ENCODE measurements at places on chromosomes 3 and 15.

- DNase-seq: no peak
Measured at GRCh38 chr3:139735191-139735590, 57.4 kb upstream of the NMNAT3 start.

DNA sequence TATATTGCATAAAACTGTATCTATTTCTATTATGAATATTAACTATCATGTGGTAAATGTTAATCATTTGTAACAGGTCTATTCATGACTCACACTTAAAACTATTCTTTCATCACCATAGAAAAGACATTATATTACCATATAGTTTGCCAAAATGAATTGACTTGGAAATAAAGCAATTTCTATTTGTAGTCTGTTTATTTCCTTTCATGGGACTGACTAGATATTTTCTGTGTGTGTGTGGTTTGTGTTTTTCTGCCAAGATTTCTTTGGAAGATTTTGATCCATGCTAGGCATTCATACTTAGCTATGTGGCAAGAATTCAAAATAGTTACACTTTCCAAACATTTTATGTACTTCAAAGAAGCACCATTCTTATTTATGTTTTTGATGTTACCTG lies 522.5 kb upstream of the AGTR1 start:
- no peak for DNase-seq

GRCh38 chr3:181790561-181790960 lies 78.8 kb downstream of the SOX2 start:
- no peak for DNase-seq

GRCh38 chr3:44056446-44057240 lies 185.0 kb upstream of the TOPAZ1 start:
- DNase-seq: no peak

- no peak for DNase-seq
Measured at GRCh38 chr3:4645468-4645867, 152.3 kb downstream of the ITPR1 start.

DNA sequence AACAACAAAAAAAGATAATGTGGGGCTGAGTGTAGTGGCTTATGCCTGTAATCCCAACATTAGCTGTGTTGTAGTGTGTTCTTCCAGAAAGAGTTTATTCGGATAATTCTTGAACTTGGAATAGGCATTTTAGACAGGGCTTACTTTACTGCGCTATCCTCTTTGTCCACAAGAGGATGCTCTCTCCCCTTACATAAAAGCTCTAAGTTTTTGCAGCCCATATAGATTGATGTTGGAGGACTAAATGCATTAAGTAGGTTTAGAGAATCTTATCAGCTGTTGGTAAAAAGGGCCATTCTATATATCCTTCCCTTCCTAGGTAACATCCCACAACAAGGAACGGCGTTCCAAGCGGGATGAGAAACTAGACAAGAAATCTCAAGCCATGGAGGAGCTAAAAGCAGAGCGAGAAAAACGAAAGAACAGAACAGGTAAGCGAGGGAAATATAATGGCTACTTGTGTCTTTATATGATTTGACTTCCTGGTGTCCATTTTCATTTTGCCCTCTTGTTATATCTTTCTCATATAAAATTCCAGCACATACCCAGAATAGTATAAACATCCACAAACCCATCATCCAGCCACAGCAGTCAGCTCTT lies 27.8 kb upstream of the ITPKA start:
- no peak for DNase-seq

DNA sequence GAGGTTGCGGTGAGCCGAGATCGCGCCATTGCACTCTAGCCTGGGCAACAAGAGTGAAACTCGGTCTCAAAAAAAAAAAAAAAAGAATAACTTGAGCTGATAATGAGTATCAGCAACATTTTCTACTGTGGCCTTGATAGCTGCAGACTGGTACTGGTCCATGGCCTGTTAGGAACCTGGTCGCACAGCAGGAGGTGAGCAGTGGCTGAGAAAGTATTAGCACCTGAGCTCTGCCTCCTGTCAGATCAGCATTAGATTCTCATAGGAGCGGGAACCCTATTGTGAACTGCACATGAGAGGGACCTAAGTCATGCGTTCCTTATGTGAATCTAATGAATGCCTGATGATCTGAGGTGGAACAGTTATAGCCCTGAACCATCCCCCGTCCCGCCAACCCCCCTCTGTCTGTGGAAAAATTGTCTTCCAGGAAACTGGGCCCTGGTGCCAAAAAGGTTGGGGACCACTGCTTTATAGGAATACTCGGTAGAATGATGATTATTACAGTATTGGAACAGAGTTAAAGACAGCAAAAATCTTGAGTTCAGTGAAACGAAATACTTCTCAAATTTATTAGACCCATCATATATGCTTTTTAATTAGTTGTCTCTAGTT lies 126.0 kb downstream of the ZNF609 start:
- peak; percentile 62 for DNase-seq

GRCh38 chr15:100683434-100683833 lies 81.0 kb downstream of the ASB7 start:
- DNase-seq: no peak

GRCh38 chr3:13164893-13165492 lies 91.8 kb upstream of the IQSEC1 start:
- no peak for DNase-seq

DNA sequence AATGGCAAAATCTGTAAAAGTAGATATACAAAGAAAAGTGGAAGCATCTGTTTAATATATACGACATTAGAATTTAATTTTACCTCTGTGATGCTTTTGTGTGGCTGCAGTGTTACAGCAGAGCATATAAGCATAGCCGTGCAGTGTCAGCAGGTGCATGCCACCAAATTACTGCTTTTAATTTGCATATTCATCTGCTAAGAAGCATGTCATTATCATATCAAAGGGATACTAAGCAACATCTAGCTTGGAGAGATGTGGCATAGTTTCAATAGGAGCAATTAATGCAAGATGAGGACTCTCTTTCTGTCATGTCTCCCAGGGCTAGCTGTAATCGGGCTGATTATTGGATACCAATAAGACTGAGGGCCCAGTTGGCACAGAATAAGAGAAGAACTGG lies 214.4 kb upstream of the SOX2 start:
- DNase-seq: no peak

GRCh38 chr15:76139368-76140073 lies 79.7 kb downstream of the TMEM266 start:
- DNase-seq: peak; percentile 97

GRCh38 chr3:183094711-183095110 lies 4.6 kb downstream of the MCCC1 start:
- DNase-seq: no peak

DNA sequence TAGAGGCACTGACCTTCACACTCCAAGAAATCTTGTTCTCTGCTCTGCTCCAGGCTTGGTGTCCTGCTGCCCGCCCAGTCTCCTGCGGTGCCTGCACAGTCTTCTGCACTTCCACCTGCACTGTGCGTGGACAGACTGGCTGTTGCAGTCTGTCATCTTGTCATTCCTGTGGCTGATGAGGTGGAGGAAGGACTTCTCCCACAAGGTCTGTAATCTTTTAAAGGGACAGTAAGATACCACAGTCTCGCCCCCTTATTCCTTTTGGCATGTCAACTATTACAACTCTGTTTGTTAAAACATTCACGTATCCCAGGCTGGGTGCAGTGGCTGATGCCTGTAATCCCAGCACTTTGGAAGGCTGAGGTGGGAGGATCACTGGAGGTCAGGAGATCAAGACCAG lies 54.1 kb upstream of the IGF2BP2 start:
- no peak for DNase-seq

- no peak for DNase-seq
Measured at GRCh38 chr3:102083473-102083872, 234.2 kb downstream of the NFKBIZ start.

GRCh38 chr3:146195030-146195429 lies 34.0 kb upstream of the PLOD2 start:
- no peak for DNase-seq

DNA sequence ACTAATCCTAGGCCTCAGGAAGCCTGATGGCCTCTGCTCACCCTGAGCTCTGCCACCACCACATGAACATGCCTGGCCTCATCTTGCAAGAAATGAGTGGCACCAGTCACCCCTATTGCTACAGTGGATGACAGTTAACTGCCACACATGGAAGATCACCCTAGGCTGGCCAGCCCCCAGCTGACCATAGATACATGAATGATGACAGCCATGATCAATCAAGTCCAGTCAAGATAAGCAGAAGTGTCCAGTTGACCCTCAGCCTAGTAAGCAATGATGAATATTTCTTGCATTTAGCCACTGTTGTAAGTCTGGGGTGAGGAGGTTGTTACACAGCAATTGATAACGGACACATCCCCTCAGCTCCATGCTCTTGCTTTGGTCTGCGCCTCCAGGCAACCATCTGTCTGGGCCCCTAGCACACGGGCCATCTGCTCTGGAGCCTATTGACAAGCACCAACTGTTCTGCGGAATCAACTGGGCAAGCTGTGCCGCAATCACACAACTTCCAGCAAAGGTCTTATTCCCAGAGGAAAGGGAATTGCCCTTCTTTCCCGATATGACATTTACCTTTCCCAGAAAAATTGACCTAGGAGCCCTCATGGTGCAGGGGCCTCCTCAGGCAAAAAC lies 2.2 kb upstream of the LYZL4 start:
- no peak for DNase-seq

DNA sequence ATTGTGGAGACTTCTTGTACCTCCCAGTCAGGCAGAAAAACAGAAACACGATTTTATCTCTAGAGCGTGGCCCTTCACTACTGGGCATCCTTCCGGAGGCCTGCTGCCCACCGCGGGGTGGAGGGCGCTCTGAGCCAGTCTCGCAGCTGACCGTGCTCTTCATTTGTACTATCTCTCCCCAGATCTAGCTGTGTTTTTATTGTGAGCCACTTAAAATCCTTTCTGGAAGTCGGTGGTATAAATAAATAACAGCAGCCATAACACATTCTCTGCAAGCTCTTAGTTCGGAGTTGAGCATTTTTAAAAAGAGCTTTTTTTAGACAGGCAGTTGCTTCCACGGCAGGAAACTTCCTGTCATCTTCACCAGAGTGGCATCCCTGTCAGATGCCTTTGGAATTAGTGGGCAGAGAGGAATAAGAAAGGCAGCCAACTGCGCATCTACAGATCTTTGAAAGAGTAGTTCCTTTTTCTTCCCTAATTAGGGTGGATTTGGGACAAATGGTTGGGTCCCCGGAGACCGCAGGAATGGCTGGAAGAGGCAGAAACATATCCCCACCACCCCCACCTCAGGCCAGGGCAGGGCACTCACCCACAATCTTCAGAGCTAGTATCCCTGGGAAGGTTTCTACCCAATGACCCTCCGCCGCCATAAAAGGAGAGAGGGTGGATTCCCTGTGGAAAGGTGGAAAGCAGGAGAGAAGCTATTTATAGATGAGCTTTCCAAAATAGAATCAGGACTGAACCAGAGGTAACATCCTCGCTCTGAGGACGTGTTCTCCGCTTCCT lies 91.1 kb downstream of the TOP2B start:
- no peak for DNase-seq

- DNase-seq: no peak
Measured at GRCh38 chr15:89119489-89120478, 31.5 kb downstream of the ABHD2 start.

DNA sequence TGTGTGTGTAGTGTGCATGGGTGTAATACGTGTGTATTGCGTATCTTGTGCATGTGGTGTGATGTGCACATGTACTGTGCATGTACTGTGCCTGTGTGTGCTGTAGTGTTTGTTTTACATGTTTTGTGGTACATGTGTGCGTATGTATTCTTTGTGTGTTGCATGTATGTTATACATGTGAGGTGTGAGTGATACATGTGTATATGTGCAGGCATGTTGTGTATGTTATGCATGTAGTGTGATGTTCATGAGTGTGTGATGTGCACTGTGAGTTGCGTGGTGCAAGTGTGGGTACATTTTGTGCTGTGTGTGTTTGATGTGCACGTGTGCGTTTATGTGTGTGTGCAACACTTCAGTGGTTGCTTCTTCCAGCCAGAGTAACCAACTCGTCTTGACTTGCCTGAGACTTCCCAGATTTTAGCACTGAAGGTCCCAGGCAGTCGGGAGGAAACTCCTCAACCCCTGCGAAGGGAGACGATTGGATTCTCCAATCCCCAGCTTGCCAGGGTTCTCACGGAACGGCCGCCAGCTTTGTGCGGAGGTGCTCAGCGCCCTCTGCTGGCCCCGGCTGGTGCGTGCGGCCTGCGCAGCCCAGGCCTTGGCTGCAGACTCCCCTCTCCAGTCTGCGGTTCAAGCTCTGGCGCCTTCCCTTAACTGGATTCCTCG lies 3.6 kb downstream of the GALNT15 start:
- DNase-seq: peak; percentile 96

DNA sequence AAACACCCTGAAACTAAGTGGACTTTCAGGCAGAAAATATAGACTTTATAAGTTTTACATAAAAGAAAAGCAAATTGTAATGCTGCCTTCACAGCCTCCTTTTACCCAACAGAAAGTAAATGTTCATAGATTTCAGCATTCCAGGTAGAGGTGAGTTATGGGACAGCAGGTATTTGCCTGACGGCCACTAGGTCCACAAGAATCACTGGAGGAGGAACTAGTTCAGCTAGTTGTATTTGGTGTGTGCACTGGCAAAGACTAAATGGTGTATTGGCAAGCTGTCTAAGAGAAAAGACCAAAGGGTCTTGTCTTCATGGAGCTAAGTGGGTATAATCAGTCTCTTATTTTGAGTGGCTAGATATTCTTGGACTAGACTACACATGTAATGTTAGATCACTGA lies 34.2 kb downstream of the ZNF654 start:
- DNase-seq: no peak
